Epithelial cell of esophagus (primary cell): ENCODE measurements at places on chromosomes 12 and 14.

- no peak for DNase-seq
Observed at GRCh38 chr12:89087149-89087825, 265.0 kb downstream of the DUSP6 start.

DNA sequence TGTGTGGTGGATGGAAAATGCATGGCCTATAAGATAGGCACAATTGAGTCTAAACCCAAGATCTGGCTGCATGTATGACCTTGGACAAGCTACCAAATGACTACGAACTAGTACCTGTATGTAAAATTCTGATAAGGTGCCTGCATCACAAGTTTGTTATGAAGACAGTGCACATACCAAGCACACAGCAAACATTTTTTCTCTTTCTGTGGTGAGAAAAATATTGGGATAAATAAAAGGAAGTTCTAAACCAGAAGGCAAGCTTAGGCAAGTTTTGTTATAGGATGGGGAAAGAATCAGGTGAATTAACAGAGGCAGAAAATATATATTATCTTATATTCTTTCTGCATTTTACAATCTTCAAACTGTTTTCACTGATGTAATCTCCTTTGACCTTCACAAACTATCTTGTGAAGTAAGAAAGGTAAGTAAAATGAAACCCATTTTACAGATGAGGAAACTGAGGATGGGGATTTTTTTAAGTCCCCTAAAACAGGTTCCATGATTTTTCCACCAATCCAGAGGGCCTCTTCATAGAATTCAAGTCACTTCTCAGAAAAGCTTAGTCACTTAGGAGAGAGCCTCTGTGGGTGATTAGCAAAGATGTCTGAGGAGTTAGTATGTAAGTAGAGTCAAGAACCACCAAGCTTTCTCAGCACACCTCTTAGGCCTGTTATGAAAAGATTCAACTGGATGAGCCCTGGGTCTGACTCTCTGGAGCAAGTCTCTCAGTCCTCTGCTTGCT, 132.0 kb upstream of the RAP1B start:
- DNase-seq = peak; percentile 40

- DNase-seq = peak; percentile 57
Observed at GRCh38 chr14:41062826-41063225, 543.9 kb upstream of the LRFN5 start.

GRCh38 chr14:75578786-75579337, 442 bp downstream of the FLVCR2 start:
- no peak for DNase-seq
